ENCODE measurements at places on chromosomes 4 and X. TPM values are rescaled to one million over a fixed set of nuclear protein-coding genes. Genes with fewer than 3 reads are reported as not detected.

DNA sequence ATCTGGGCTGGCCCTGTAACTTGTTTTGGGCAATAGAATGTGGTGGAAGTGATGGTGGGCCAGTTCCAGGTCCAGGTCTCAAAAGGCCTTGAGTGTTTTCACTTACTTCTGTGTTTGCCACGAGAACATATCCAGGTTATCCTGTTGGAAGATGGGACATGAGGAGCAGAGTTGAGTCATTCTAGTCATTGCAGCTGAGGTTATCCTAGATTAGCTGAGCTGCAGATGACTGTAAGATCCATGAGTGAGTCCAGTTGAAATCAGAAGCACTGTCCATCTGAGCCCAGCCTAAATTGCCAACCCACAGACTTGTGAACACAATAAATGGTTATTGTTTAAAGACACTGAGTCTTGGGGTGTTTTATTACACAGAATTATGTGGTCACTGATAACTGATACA is 45.3 kb upstream of the RPS6KA3 start:
- no peak for DNase-seq

DNA sequence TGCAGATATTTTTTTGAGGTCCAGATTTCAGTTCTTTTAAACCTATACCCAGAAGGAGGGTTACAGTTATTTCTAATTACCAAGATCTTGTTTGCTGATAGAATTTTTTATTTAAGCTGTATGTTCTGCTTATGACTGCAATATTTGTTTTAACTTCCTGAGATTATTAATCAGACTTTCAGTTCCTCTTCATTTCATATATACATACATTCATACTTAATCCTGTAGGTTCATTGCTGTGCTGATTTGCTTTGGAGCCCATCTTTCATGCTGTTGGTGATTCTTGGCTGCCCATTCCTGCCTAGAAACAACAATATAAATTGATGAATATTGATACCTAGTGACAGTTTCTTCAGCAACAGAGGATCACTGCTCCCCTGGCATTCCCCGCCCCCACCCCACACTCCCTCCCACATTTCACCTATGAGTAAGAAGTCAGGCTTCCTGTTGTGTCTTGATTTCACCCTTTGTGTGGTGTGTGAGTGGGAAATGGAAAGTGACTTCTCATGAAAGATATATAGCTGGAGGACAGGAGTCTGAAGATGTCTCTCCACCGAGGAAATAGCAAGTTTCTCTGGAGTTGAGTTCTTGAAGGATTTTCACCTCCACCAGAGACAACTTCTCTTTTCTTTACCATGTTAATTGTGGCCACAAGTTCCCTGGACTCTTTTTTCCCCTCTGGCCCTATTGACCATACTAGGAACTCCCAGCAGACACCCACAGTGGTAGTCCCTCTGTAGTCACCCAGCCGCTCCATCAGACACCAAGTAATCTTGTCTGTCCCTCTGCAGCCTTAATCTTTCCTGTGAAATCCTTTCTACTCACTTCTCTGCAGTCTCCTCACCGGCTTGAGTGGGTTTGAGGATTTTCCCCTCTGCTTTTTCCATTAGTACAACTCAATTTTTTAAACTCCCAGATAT is 118.4 kb downstream of the ASB9 start:
- DNase-seq: peak; percentile 39

DNA sequence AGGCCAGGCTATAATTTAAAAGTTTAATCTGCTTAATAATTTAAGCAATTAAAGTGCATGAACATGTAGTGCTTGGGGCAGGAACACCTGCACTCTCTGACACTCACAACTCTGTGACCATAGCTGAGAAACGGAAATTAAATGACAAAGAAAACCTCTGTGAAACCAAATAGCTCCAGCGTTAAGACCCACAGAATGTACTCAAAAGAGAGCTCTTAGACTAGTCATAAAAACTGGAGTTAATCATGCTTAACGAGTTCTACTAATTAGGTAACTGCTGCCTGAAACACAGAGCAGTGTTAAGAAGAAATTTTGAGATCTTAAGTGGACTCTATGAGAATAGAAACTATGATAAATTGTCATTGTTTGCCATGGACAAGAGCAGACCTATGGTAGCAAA is 174.4 kb upstream of the SPIN4 start:
- no peak for DNase-seq

- no peak for DNase-seq
Measured at GRCh38 chrX:150841456-150842197, 56.8 kb downstream of the CD99L2 start.

GRCh38 chr4:55549888-55550287 is 3.2 kb upstream of the CLOCK start:
- DNase-seq: no peak

DNA sequence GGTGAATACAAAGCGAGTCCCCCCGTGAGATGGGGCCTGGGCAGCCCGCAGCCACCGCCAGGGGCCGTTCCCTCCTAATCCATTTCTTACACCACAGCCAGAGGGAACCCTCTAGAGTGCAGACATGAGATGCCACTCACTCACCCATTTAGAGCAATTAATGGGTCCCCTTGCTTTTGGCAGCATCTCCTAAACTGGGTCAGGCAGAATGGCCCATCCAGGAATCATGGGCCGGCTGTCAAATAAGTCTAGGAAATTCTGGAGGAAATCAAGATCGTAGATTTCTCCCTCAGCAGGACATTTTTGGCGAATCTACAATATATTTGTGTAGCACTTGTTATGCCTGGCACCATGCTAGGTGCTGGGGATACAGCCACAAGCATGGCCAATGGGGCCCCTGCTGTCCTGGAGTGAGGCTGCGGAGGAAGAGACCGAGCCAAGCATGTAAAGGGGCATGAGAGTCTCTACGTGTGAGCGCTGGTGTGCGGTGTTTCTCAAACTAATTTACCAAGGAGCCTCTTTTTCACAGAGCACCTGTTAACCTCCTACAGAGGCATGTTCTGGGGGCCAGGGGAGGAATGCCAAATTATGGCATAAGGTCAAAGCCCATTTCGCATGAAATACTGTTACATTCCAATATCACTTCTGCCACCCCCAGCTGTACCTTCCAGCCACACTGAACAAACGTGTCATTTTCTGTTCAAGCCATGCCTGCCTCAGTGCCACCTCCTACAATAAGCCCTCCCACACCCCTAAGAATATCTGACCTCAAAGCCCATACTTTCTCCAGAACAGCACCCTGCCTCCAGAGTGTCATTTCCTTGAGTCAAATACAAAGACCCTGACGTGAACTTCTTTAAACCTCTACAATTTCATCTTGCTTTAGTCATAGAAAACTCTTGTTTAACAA is 28.1 kb upstream of the JAKMIP1 start:
- DNase-seq: no peak

- DNase-seq: no peak
Measured at GRCh38 chr4:149961876-149962597, 116.2 kb upstream of the DCLK2 start.

- DNase-seq: no peak
Measured at GRCh38 chr4:183971929-183972490, 66.9 kb downstream of the STOX2 start.

DNA sequence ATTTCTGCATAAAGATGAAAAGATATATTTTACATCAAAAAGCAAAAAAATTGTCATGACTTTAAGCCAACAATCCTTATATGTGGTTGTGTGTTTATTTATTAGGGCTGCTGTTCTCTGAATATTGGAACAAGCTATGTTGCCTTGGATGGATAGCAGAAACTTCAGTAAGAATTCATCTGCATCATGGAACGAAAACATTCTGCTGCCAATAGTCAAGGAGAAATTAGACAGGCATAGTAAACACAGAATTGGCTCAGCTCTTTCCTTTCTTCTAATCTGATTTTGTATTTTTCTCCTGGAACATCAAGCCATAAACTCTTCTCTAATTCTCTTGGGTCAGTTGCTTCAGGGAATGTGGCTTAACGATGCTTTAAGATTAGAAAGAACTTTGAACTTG is 1257.0 kb downstream of the NLGN4X start:
- no peak for DNase-seq

The CFP gene
- 1.9 TPM for total RNA-seq

The LYAR gene
- total RNA-seq: 27.9 TPM

The BST1 gene
- total RNA-seq: 6.6 TPM
